ENCODE measurements at places on chromosomes 3 and 15.

- no peak for DNase-seq
These were observed 134.7 kb downstream of the PEX5L start for GRCh38 chr3:179902061-179902460.

DNA sequence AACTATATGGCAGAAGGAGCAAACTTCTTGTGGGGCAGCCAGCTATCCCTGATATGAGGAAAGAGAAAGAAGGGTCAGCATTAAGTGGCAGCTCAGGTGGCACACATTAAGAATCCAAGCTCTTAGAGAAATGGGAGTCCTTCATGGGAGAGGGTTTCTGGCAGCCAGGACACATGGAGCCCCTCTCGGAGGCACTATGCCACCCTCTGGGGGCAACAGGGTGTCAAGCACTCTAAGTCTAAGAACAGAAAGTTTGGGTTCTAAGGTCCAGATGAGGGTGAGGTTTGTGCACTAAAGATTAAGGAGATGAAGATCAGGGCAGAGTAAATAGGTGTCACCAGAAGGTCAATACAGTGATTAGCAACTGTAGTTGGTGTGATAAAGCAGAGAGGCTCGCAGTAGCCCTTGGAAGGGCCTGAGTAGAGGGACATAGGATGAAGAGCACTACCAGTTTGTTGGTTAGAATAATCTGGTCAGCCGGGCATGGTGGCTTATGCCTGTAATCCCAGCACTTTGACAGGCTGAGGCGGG lies 89.3 kb downstream of the ST6GAL1 start:
- DNase-seq: no peak

- DNase-seq: peak; percentile 7
These were observed 34.7 kb downstream of the SCG5 start for GRCh38 chr15:32676169-32676568.

- DNase-seq: no peak
These were observed 2.9 kb downstream of the CCNL1 start for GRCh38 chr3:157156837-157157635.

GRCh38 chr3:73492186-73492585 lies 132.6 kb downstream of the PDZRN3 start:
- no peak for DNase-seq

DNA sequence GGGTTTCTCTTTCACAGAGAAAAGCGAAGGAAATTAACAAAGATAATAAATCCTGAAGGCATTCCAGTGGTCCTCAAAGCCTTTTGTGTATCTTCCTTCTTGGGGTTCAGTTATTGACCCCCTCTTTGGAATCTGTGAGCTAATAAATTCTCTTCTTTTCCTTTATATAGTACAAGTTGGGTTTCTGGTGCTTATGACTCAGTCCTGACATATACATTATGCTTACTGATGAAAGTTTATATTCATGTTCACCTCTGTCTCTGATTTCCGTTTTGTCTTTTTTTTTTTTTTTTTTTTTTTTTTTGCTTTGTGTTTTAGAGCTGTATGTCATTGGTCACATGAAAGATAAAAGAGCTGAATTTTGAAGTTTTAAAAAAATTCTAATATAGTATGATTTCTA lies 230.7 kb upstream of the RBMS3 start:
- DNase-seq: no peak

DNA sequence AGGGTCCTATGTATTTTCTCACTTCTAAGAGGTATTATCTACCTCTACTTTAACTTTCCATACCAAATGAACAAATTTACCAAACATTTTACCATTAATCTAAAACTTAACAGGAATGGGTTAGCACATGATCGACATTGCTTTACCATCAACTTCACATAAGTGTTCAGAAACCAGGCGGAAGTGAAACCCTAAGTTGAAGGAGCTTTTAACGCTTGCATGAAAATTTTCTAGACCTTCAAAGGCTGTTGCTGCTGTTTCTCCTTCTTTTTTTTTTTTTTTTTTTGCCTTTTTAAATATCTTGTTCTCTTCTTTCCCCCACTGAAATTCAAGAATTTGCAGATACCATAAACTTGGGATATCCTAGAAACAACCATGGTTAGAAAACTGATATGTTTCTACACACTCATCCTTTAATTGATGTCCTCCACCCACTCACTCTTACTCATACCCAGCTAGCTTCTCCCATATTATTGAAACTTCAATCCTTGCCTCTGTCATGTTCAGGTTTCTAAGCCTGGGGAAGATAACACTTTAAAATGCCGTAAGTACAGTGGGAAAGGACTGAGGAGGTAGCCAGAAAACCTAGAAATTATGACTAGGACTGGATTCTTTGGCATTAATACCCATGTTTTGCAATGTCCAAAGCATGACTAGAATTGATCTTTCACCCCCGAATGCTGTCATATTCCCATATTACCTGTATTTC lies 24.7 kb downstream of the MYO5A start:
- DNase-seq: no peak

GRCh38 chr3:115099134-115099985 lies 47.7 kb downstream of the ZBTB20 start:
- DNase-seq: no peak

GRCh38 chr15:72237029-72237852 lies 6.3 kb upstream of the PKM start:
- DNase-seq: no peak

DNA sequence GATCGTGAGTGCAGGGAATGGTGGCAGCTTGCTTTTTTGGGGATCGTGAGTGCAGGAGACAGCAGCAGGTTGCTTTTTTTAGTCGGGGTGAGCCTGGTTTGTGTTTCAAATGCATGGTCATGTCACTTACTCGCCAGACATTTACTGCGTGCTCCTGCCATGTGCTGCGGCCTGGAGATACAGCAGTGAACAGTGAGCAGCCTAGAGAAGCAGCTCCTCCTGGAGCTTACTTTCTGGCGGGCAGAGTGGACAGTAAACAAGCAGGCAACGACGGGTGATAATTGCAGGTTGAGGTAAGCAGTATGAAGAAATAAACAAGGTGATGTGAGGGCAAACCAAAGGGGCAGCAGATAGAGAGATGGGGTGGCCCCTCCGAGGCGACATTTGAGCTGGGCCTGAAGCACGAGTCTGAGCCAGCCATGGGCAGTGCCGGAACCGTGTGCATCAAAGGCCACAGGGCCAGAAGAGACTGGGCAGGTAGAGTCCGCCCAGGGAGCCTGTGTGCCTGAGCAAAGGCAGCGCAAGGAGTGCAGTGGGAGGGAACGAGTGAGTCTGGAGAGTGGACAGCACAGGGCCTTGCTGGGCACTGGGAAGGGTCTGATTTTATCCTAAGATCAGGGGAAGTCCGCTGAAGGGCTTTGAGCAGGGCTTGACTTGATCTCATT lies 57.3 kb upstream of the RASA2 start:
- DNase-seq: no peak

Data from NCI-H446 (cell line).